HL-60 (cell line): ENCODE measurements at places on chromosomes 2 and 18.

DNA sequence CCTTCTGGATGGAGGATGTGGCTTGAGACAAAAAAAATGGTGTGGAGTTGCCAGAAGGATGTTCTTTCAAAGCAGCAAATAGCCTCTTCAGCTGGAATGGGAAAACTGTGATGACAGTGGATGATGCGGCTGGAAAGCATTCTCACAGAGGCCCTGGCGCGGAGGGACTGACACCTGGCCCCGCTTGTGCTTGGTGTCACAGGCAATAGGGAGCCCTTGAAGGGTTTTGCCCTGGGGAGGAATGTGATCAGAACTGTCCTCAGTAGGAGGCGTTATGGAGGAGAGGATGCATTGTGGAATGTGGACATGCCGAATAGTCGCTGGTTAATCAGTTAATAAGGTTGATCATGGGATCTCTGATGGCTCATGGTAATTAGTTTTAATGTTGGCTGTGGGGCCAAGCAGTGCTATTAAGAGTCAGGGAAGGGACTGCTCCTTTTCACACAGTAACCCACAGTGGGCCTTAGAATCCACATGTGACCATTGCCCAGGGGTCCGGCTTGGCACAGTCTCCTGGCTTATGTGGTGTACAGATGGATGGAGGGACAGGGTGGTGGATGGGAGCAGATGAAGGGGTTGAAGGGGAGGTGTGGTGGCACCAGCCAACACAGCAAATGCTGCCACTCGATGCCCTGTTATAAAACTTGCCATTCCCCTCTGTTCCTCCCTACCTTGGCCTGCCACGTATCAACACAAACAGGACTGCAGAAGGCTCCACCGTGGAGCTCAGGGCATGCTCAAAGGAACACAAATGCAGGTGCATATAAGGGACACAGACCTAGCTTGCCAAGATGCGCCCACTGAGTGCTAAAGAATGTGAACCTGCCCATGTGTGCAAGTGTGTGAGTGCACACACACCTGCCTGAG is 71.7 kb downstream of the CIB4 start:
- DNase-seq: no peak

DNA sequence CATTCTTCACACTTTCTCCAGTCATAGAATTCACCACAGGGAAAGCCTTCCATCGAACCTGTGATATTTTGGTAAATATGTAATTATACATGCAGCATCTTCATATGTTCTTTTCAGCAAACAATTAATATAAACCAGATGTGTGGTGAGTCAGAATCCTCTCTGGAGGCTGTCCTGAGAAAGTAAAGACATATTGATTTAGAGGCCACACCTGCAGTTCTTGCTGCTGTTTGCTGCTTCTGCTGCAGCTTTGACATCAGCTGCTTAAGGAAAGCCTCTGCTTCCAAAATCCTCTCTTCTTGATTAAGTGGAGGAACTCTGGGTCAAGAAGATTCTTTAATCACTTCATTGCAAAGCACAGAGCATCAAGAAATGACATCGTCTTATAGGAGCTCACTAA is 568.8 kb upstream of the ZEB2 start:
- no peak for DNase-seq

DNA sequence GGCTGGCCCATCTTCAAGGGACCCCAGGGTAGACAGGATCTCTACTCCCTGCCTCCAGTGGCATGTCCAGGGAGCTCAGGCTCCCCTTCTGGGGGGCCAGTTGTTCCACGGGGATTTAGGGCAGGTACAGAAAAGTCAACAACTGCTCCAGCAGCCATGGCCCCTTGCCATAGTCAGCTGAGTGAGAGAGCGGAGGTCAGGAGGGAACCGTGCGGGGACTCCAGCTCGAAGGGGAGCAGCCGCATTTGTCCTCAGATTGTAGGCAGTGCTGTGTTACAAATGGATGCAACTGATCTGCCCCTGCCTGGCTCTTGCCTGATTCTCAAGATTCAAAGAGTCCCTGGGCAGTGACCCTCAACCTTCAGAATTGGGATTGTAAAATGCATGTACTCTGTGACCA is 49.9 kb downstream of the ITGB1BP1 start:
- DNase-seq: no peak

DNA sequence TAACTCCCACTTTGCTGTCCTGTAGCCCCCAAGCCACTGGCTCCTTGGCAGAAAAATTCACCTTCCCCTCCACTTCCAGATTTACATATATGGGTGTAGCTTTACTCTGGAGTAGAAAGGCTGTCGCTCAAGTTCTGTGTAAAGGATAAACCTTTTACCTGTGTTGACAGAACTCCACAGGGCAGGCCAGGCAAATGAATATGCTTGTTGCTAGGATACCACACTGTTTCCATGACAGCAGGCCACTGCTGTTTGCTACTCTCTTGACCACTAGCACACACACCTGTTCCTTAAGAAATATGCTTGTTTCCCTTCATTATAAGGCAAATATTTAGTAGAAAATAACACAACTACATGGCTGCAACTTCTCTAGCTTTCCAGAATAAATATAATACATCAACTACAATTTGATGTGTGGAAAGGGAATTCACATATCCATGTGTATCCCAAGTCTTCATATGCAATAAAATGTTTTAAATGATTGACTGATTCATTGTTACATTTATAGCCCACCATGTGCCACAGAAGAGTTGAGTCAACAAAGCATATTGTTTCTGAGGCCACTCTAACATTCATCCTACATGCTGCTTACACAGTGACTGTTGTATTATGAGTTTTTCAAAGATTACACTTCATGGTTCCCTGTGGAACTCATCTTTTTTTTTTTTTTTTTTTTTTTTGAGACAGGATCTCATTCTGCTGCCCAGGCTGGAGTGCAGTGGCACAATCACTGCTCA is 56.2 kb upstream of the ROCK1 start:
- no peak for DNase-seq

GRCh38 chr2:216636551-216637450 is 3.6 kb downstream of the IGFBP2 start:
- no peak for DNase-seq

GRCh38 chr2:54468673-54469072 is 12.5 kb downstream of the SPTBN1 start:
- no peak for DNase-seq

- DNase-seq: no peak
Observed at GRCh38 chr2:181312515-181312927, 144.7 kb upstream of the ITGA4 start.

GRCh38 chr2:37890893-37891495 is 34.1 kb upstream of the RMDN2 start:
- DNase-seq: peak; percentile 70

- no peak for DNase-seq
Observed at GRCh38 chr2:74201596-74201995, 3.2 kb downstream of the MTHFD2 start.

- no peak for DNase-seq
Observed at GRCh38 chr2:124542932-124543640, 518.0 kb downstream of the CNTNAP5 start.

DNA sequence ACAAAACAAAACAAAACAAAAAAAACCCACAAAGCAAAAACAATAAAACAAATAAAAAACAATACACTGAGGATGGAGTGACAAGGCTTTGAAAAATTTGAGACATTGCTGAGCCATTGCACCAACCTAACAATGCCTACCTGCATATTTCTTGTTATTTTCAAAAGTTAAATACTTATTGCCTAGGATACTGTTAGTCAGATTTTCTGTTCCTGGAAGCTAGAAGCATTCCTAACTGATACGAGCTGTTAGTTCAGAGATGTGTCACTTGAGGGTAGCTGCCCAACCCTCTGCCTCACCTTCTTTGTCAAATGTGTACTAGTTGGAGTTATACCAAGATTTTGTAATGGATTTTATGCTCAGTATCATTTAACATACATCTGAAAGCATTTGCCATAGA is 187.2 kb downstream of the TXNL1 start:
- DNase-seq: no peak

GRCh38 chr18:39773646-39774045 is 2181.4 kb upstream of the PIK3C3 start:
- no peak for DNase-seq

DNA sequence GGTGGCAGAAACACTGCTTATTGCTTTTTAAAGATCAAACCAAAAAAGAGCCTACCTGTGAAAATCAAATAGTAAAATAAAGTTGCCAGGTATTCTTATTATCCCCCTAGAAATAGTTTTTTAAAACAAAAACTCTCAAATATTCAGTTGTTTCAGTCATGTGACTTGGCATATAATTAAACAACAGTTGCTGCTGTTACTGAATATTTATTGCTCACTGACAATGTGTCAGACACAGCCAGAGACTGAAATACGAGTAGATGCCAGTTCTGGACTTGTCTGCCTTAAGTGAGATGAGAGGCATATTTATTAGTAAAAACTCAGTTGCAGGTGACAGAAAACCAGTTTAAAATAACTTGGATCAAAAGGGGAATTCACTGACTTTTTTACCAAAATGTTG is 106.0 kb upstream of the RAB12 start:
- DNase-seq: no peak

GRCh38 chr18:67285583-67285982 is 230.9 kb downstream of the DSEL start:
- DNase-seq: no peak

- DNase-seq: peak; percentile 25
Observed at GRCh38 chr2:217900010-217900779, 102.6 kb downstream of the TNS1 start.

DNA sequence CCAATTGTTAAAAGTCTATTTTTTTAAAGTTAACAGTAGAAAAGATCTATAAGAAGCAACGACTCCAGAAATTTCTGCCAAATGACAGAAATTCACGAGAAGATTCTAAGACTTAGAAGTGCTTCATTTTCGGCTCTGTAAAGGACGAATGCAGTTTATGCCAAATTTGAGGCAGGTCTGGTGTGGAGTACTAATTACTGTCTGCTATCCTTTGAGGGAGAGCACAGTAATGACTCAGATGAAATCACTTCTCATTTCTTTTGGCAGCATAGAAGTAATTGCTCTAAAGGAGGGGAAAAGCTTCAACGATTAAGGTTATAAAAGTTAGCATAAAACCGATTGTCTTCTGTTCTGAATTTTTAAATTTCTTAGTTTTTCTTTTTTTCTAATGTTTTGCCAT is 11.4 kb downstream of the G6PC2 start:
- DNase-seq: no peak

- no peak for DNase-seq
Observed at GRCh38 chr18:34870555-34871310, 160.6 kb downstream of the DTNA start.

- no peak for DNase-seq
Observed at GRCh38 chr18:38563396-38563980, 997.9 kb upstream of the CELF4 start.

- no peak for DNase-seq
Observed at GRCh38 chr2:108575132-108575966, 41.1 kb downstream of the LIMS1 start.

- no peak for DNase-seq
Observed at GRCh38 chr18:9182852-9183399, 46.3 kb downstream of the ANKRD12 start.

GRCh38 chr2:50724837-50725236 is 307.1 kb downstream of the NRXN1 start:
- DNase-seq: no peak

DNA sequence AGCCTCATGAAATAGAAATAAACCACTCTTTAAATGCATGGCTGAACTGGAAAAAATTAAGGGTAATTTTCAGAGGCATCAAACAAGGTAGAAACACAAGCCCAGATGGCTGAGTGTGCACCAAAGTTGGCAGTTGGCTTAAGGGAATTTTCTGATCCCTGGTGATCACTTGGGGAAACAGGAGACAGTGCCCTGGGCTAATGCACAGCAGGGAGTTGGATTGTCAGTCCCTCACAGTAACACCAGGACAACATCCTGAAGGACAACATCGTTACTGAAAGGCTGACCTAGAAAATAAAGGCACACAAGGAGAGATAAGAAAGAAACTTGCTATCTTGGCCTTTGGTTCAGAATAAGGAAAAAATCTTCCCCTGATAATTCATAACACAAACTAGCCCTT is 417.0 kb downstream of the SLC4A3 start:
- no peak for DNase-seq

DNA sequence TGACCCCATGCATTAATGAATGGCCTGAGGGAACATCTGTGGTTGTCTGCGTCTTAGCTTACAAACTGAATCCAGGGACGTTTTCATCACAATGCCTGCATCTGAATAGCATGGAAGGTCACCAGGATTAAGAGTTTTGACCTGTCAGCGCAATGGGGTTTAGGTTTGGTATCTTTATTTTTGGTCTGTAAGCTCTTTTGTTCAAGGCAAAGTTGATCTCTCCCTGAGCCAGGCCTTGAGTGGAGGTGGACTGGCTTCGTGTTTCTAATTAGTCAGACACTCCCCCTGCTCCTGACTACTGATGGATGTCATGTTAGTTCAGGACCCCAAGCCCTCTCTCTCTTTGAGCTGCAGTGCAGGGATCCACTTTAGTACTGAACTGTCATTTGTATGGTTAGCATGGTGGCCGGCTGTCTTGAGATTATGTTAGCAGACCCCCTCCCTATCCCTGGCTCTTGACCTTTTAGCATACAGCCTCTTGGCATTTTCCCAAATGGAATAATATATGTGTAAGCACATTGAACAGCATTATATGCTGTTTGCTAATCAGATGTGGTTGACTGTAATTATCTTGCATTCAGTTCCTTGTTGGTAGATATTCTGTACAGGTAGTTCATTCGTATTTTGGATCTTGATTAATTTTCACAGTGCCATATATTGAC is 59.2 kb downstream of the LYPD6 start:
- DNase-seq: no peak

GRCh38 chr2:176339208-176339607 is 70.0 kb downstream of the MTX2 start:
- no peak for DNase-seq
